CD8-positive, alpha-beta memory T cell (primary cell): ENCODE measurements at places on chromosomes 1 and 21.
A peak's percentile ranks its signal among the peaks of the same experiment; 100 is the strongest.

DNA sequence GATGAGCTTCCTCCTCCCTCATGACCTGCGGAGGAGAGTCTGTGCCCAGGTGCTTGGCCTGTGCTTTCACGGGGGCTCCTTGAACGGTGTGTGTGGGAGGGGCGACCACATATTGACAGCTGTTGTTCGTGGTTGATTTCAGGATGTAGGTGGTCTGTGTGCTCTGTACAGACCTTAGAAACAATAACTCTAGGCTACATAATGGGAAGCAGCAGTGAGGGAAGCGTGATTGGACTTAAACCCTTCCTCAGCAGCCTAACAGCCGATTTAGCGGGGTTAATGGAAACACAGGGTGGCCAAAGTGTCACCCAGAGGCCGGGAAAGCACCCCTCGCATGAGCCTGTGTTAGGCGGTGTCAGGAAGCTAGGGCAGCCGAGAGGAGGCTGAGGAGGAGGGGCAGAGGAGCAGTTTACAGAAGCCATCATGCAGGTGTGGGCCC, 56.0 kb downstream of the TBCE start:
- no peak overlapping the region for H3K4me3 ChIP-seq
- H3K36me3 ChIP-seq, result no peaks in the 10 kb centered on the region
- peaks cover 10% of the 10 kb centered on the region for H3K4me1 ChIP-seq
- DNase-seq, result no peak
- H3K27ac ChIP-seq, result no peak overlapping the region
- H3K27me3 ChIP-seq, result no peaks in the 10 kb centered on the region

DNA sequence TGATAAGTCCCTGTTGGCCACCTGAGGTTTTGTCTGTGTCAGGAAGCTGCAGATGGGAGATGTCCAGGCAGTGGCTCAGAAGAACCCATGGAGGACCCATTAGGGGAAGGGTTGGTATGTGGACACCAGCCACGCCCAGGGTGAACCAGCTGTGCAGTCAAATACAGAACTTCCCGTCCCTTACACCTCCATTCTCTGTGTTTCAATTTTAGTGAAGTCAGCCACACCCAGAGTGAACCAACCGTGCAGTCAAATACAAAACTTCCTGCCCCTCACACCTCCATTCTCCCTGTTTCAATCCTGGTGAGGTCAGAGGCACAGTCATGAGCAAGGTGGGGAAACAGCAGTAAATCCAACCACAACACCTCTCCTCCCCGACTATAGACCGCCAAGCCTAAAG, 27.4 kb downstream of the BACE2 start:
- no peaks in the 10 kb centered on the region for H3K4me1 ChIP-seq
- no peaks in the 10 kb centered on the region for H3K36me3 ChIP-seq
- H3K27ac ChIP-seq, result no peak overlapping the region

DNA sequence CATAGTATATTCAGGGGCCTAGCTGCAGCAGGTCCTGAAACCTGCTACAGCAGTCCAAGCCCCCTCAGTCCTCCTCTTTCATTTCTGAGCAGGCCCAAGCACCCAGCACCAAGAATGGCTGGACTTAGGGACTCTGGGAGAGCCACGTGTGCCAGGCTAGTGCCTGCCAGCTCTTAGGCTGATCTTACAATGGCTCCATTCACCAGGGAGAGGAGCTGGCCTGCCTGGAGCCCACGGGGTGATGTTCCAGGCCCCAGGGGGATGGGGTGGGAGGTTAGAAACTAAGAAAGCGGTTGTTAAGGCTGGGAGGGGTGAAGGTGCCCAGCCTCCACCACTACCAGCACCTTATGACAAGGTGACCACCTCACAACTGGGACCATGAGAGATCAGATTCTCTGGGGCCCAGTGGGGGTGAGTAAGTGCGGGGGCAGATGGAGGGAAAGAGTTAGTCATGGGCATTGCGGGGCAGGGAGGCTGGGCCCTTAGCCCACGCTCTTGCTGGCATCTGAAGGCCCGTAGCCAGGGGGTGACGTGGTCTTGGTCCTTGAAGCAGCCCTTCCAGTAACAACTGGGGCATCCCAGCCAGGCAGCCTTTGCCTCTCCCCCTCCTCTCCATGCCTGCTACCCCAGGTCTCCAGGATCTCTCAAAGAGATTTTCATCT, 30.3 kb upstream of the CLIC4 start:
- H3K4me1 ChIP-seq, result no peaks in the 10 kb centered on the region
- H3K27ac ChIP-seq, result no peak overlapping the region
- H3K36me3 ChIP-seq, result no peaks in the 10 kb centered on the region
- no peak for DNase-seq
- H3K27me3 ChIP-seq, result no peaks in the 10 kb centered on the region
- H3K4me3 ChIP-seq, result no peak overlapping the region

GRCh38 chr21:31886915-31887314, 14.1 kb downstream of the HUNK start:
- no peaks in the 10 kb centered on the region for H3K4me1 ChIP-seq
- H3K27ac ChIP-seq, result no peak overlapping the region
- no peak overlapping the region for H3K4me3 ChIP-seq
- DNase-seq, result no peak
- no peaks in the 10 kb centered on the region for H3K36me3 ChIP-seq
- H3K27me3 ChIP-seq, result no peaks in the 10 kb centered on the region

GRCh38 chr1:46408356-46409062, 14.4 kb downstream of the FAAH start:
- H3K4me3 ChIP-seq, result no peak overlapping the region
- H3K27me3 ChIP-seq, result no peaks in the 10 kb centered on the region
- H3K4me1 ChIP-seq, result peaks cover 9% of the 10 kb centered on the region

DNA sequence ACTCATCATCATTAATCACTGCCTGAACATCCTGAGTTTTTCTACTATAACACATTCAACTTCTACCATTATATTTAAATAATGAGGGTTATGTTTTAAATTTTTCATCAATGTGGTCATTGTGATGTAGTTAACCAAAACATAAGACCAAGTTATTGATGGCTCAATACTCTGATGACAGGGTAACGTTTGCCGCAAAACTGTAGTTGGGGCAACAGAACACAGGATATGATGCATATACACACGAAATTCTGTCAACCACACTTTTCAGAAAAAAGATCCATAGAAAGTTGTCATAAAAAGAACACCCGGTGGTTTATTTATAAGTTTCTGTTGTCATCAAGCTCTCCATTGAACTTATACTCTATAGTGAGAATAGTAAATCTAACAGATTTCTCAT, 121.7 kb upstream of the COL11A1 start:
- no peak for DNase-seq
- H3K4me3 ChIP-seq, result no peak overlapping the region
- H3K36me3 ChIP-seq, result no peaks in the 10 kb centered on the region
- H3K27ac ChIP-seq, result no peak overlapping the region

- no peak for DNase-seq
- H3K27me3 ChIP-seq, result no peaks in the 10 kb centered on the region
- no peaks in the 10 kb centered on the region for H3K4me1 ChIP-seq
- H3K27ac ChIP-seq, result no peak overlapping the region
These were observed 58.7 kb upstream of the SIM2 start for GRCh38 chr21:36640174-36640720.

DNA sequence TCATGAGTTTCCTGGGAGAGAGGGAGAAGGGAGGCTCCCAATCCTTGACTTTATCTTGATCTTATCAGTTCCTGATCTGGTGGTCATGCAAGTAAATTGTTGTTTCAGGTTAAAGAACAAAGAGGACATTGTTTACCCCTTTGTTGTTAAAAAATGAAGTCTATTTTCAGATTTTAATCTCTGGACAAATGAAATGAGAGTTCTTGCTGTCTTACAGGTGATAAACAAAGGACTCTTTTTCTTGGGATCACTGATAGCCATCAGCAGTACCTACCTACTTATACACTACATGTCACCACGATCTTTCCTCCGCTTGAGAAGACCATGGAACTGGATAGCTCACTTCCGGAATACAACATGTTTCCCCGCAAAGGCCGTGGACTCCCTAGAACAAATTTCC, 48.4 kb downstream of the CHML start:
- H3K36me3 ChIP-seq, result no peaks in the 10 kb centered on the region
- no peaks in the 10 kb centered on the region for H3K27me3 ChIP-seq
- no peak for DNase-seq
- H3K4me1 ChIP-seq, result no peaks in the 10 kb centered on the region

DNA sequence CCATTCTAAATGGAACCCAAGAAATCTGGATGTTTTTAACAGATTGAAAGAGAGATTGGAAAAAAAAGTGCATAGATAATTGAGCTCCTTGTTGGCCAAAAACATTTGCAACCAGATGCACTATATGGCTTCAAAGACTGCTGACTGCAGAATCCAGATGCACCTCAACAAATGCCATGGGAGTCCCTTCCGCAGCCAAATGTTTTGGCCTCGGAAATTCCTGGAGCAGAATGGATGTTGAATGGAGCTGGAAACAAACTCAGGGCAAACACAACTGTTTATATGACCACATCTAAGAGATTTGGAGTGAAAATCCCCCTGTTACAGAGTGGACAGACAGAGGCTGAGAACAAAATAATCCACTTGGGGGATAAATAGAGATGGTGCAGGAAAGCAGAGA, 285.0 kb upstream of the NFIA start:
- H3K4me3 ChIP-seq, result no peak overlapping the region
- no peaks in the 10 kb centered on the region for H3K36me3 ChIP-seq
- no peaks in the 10 kb centered on the region for H3K4me1 ChIP-seq
- no peaks in the 10 kb centered on the region for H3K27me3 ChIP-seq
- DNase-seq, result no peak

DNA sequence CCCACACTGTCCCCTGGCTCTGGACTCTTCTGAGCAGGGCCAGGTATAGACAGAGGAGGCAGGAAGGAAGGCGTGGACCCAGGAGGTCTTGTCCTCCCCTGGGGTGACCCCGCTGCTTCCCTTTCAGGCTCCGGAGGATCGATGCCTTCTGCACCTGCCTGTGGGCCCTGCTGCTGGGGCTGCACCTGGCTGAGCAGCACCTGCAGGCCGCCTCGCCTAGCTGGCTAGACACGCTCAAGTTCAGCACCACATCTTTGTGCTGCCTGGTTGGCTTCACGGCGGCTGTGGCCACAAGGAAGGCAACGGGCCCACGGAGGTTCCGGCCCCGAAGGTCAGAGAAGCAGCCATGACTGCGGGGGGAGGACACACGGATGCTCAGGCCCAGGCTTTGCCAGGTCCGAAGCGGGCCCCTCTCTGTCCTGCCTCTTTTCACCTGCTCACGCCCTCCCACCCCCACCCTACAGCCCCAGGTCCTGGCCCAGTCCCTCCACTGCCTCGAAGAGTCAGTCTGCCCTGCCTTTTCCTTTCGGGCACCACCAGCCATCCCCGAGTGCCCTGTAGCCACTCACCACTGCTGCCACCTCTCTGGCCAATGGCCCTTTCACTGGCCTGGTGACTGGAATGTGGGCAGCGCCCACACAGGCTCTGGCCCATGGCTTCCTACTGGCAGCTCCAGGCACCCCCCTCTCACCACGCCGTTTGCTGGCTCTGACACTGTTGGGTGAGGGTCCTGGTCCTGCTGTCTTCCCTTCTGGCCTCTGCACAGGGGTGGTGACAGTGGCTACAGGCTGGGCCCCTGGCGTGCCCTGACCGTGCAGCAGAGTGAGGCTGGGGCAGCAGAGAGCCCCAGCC, 13.5 kb downstream of the TMEM201 start:
- H3K36me3 ChIP-seq, result no peaks in the 10 kb centered on the region
- no peak overlapping the region for H3K27ac ChIP-seq
- no peaks in the 10 kb centered on the region for H3K4me1 ChIP-seq
- H3K4me3 ChIP-seq, result no peak overlapping the region
- DNase-seq, result no peak

DNA sequence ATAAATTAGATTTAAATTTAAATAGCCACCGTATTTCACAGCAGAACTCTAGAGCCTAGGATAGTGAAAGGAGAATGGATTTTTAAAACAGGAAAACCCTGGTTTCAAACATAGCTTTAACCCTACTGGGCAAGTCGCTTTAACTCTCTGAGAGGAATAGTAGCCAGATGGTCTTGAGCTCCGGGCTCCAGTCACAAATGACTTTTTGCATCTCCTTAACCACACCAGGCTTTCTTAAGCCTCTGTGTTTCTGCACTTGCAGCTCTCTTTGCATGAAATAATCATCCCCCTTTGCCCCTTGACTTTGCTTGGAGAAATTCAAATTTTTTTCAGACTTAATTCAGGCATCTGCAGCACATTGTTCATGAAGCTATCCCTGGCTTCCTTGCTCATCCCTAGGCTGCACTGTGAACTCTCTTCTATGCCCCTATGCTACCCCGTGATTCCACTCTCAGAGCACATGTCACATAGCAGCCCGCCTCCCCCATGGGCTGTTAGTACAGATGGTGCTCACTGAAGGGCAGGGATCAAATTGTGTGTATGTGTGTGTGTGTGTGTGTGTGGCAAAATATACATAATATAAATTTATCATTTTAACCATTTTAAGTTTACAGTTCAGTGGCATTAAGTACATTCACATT, 68.8 kb upstream of the DAB1 start:
- no peak overlapping the region for H3K4me3 ChIP-seq
- DNase-seq, result no peak
- no peaks in the 10 kb centered on the region for H3K27me3 ChIP-seq

DNA sequence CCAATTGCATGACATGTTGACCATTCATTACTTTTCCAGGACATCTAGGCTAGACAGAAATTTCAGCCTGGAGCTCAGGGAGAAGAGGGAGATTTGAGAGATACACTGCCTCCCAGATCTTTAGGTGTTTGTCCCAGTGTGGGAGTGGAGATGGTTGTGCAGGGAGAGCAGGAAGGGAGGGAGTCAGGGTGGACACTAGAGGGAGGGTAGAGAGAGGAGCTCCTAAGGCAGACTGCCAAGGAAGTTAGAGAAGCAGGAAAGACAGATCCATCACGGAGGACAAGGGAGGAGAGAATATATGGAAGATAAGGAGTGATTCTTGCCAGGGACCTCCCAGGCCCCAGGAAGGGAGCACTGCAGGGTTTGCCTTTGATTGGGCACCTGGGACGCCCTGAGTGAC, 8.7 kb downstream of the CDCA8 start:
- no peaks in the 10 kb centered on the region for H3K36me3 ChIP-seq
- H3K27ac ChIP-seq, result no peak overlapping the region
- no peaks in the 10 kb centered on the region for H3K27me3 ChIP-seq
- DNase-seq, result no peak

- peak within 1 kb of the TSS; percentile 86 for H3K4me3 ChIP-seq
- peaks cover 5% of the 10 kb centered on the region for H3K36me3 ChIP-seq
- DNase-seq, result peak; percentile 81
- peak within 1 kb of the TSS; percentile 69 for H3K27ac ChIP-seq
These were observed at the start of gene XKR8 for GRCh38 chr1:27959792-27960603. XKR8 (plus strand) TSS chr1:27959973; CDS start chr1:27960070, 97 bp downstream.

- H3K27ac ChIP-seq, result peak overlapping the region; percentile 84
- H3K4me3 ChIP-seq, result peak overlapping the region; percentile 64
- H3K4me1 ChIP-seq, result peaks cover 57% of the 10 kb centered on the region
- H3K27me3 ChIP-seq, result no peaks in the 10 kb centered on the region
- H3K36me3 ChIP-seq, result no peaks in the 10 kb centered on the region
These were observed 1.4 kb upstream of the SSBP3 start for GRCh38 chr1:54407404-54408146.
